ENCODE measurements at places on chromosomes 6 and 20.
A peak's percentile ranks its signal among the peaks of the same experiment; 100 is the strongest.

DNA sequence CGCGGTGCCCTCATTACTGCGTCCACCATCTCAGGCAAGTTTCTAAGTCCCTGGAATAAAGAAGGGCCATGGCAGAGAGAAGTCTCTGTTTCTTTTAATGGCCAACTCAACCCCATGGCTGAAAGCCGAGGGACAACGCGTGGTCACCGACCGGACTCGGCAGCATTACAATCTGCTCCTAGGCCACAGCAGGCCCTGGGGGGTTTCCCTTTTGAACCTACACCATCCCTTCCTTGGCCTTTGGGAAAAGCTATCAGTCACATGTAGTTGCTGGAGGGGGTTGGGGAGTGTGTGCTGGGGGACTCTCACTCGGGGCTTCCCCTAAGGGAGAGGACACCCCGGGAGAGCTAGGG, 11.1 kb upstream of the FAM83C start:
- no peak for DNase-seq

DNA sequence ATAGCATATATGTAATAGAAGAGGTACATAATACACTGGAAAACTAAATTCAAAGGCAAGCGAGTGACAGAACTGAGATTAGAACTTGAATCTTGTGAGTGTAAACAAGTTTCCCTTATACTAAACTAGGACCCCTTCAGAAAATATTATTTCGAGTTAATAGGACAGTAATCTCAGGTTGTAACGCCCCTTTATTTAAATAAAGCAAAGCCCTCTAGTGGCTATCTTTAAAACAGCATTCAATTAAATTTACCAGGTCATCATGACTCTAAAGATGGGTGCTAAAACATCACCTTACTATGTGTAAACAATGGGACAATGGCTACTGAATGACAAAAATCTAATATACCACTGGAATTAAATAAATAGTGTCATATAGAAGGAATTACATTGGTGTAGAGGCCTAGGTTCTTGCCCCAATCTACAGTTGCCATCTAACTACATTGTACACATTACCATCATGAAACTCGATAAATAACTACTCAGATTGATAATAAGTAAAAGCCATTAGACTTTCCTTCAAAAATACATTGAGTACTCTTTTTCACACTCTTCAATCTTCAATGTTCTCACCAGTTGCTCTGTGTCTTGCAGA, 255.4 kb upstream of the IRAK1BP1 start:
- DNase-seq = no peak

- no peak for DNase-seq
Measured at GRCh38 chr20:59774204-59774641, 159.2 kb downstream of the SYCP2 start.

DNA sequence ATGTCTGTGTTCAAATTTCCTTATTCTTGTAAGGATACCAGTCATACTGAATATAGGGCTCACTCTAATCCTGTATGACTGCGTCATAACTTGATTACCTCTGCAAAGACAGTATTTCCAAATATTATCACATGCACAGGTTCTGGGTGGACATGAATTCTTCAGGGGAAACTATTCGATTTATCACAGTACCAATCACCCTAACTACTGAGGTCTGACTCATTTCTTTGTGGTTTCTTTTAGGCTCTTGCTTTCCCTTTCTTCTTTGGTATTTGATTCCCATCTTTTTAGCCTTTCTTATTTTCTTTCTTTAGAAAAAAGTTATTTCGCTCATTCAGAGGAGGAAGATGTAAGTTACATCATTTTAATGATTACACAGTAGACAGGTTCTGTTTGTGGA, 40.3 kb upstream of the TBX18 start:
- DNase-seq = no peak

DNA sequence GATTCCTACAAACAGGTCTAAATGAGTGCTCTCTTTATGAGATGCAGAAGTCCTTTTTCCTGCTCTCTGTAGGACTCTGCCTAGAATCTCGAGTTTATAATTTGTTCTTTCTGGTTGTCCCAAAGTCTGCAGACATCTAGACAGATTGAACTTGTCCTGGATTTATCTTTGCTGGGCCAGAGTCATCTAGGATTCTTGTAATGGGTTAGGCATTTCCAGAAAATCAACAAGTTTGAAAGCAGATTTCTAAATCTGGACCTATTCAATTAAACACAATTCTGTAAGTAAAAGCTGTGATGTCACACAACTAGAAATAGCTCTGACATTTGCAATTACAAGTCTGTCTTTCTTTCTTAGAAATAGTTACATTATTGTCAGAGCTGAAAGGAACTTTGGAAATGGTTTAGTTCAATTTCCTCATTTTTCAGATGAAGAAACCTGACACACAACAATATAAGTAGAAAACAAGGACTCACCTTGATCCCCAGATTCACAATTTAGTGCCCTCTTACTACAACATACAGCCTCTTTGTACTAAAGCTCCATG, 4.2 kb upstream of the RSPO3 start:
- no peak for DNase-seq

GRCh38 chr6:100457311-100457990, 7.3 kb downstream of the SIM1 start:
- DNase-seq = no peak

- DNase-seq = no peak
Measured at GRCh38 chr20:16580620-16581019, 7.4 kb upstream of the KIF16B start.

GRCh38 chr6:9851541-9852380, 563.1 kb downstream of the TFAP2A start:
- DNase-seq = no peak

- DNase-seq = no peak
Measured at GRCh38 chr6:13273202-13273930, 55.0 kb downstream of the TBC1D7 start.

- DNase-seq = no peak
Measured at GRCh38 chr20:13960525-13960924, 29.9 kb downstream of the SEL1L2 start.

GRCh38 chr6:55825402-55826051, 49.9 kb downstream of the BMP5 start:
- no peak for DNase-seq

DNA sequence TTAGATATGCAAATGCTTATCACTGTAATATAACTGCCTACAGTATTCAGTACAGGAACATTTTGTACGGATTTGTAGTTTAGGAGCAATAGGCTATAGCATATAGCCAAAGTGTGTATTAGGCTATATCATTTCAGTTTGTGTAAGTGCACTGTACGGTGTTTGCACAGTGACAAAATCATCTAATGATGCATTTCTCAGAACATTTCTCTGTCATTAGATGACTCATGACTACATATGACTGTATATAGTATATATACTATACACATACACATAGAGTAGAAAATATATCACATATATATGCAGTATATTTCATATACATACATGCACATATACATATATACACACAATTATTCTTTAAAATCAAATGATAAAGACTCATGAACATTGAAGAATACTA, 158.4 kb downstream of the PTCHD4 start:
- no peak for DNase-seq

GRCh38 chr20:17662333-17663039, 19.6 kb downstream of the RRBP1 start:
- DNase-seq = no peak

- no peak for DNase-seq
Measured at GRCh38 chr6:134510920-134511319, 193.0 kb upstream of the SGK1 start.

GRCh38 chr20:1472556-1473245, 6.1 kb upstream of the NSFL1C start:
- no peak for DNase-seq

DNA sequence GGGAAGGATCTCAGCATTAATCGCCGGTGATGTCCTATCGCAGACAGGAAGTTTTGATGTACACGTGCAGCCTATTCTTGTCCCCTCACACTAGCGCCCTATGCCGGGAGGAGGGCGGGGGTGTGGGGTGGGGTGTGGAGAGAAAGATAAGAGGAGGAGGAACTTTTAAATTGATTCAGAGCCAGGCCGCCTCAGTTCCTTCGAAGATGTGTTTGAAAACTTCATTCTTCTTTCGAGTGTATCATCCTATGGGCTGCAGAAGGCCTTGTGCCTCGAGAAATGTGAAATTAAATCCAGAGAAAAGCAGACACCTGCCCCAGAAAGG, 2.5 kb upstream of the POU3F2 start:
- no peak for DNase-seq

GRCh38 chr20:23492292-23492691, 1.4 kb downstream of the CST8 start:
- no peak for DNase-seq

DNA sequence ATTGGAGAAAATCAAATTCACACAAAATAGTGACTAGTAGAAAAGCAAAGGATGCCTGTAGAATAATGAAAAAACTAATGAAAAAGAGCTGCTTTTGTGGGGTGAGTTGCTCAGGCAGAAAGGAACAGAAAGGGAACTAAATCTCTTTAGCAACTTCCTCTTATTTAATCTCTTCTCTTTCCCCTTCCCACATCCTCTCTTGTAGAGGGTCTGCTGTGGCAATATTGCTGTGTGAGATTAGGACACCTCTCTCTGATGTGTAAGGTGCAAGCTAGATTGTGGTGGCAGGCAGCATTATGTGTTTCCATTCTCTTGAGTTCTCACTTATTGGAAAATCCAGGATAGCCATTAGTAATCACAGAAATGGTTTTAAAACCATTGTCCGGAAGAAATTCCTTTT, 49.7 kb downstream of the SYNE1 start:
- DNase-seq = no peak

DNA sequence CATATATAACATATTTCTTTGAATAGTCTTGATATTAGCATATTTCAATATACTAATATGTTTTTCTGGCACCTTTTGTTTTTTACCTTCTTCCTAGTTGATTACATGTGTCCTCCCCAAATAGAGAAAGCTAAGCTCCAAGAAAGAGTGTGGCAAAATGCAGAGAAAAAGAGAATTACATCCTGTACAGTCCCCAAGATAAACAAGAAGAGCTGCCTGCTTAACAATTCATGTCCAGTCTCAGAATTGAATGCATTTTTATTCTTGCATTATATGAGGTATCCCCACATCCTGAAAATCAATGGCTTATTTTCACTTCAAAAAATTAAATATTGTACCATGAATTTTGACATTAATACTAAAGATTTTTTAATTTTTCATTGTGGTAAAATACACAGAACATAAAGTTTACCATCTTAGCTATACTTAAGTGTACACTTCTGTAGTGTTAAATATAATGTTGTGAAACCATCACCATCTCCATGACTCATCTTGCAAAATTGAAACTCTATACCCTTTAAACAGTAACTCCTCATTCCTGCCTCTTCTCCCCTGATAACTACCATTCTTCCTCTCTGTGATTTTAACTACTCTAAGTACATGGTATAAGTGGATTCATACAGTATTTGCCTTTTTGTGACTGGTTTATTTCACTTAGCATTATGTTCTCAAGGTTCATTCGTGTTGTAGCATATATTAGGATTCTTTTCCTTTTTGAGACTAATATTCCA, 490.3 kb downstream of the COL12A1 start:
- DNase-seq = no peak

DNA sequence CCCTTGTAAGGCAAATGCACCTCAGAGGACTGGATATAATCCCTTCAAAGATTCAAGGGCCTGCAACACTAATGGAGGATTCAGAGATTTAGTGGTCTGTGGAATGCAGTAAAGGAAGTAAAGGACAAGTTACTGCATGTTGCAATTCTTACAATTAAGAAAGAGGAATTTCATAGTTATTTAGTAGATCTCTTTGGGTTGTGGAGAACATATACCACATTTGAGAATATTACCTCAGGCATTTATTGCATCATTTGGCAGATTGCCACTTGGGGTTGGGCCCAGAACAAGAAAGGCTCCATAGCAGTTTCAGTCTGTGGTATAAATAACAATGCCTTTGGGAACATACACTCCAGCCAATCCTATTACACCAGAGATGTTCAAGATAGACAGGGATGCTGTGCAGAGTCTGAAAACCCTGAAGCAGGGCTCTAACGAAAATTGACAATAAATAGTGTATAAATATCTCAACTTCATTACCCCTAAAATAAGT, 20.9 kb upstream of the EPM2A start:
- no peak for DNase-seq

GRCh38 chr6:135522965-135523692, 25.6 kb upstream of the AHI1 start:
- DNase-seq = no peak

DNA sequence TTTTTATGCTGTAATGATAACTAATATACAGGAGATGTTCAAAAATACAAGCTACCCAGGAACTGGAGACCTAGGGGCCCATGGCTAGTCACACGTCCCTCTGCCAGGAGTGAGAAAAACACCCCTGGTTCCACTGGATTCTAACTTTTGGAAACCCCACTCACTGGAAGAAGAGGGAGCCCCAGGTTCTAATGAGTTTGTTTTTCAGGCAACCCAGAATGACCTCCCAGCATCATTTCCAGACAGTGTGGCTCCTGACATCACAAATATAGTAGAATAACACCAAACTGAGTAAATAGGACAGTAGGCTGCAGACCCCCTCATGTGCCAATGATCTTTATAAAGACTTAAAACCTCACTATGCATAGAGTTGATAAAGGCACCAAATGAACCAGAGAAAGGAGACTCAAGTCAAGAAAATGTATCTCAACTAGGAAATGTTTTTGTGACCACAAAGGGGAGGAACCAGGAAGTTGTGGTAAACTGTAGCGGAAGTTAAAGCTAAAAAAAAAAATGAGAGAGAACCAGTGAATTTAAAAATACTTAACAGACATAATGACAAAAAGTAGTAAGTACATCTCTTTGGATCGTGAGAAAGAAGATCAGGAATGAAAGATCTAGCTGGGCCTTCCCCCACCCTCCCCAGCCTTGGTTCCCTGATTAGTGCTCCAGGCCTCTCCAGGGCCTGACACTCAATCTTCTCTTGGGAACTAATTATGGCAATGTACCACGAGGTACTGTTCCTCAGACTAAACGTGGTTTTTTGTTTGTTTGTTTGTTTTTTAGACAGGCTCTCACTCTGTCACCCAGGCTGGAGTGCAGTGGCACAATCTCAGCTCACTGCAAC, 19.8 kb downstream of the HLA-E start:
- no peak for DNase-seq

DNA sequence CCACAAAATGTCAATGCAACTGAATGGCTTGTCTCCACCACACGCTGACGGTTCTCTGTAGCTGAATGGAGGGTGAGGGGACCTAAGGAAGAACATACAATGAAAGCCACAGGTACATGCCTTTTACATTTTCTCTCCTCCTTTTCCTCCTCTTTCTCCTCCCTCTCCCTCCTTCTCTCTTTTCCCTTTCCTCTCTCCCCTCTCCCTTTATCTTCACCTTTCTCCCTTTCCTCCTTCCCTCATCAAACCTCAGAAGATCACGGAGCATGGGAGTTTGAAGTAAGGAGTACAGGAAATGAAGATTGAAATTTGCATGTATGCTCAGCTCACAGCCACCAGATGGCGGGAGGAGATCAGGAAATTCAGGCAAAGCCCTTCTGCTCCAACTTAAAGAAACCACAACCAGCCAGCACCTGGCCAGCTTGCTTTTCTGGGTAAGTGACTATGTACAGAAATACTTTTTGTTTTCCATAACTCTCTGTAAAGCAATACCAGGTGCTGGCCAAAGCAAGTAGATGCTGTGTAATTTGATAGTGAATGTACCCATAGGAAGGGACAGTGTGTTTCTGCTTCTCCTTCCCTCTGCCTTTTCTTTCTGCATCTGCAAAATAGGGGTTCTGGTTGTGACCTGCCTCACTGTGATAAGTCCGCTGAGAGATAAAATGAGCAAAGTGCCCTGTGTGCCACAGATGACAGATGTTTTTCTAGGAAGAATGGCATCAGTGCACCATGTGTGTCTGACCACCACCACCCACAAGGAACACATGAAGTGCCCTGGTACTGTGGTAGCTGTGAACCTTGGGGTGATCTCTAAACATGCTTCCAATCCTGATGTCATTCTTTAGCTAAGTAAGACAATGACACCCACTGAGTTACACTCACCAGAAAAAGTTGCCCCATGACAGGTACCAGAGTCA, 18.6 kb upstream of the FOXO3 start:
- peak; percentile 60 for DNase-seq
